ENCODE measurements at places on chromosomes 11 and 22. TPM values are rescaled to one million over a fixed set of nuclear protein-coding genes. Genes with fewer than 3 reads are reported as not detected.
A peak's percentile ranks its signal among the peaks of the same experiment; 100 is the strongest.

- H3K27ac ChIP-seq, result peak overlapping the region; percentile 37
- H3K4me3 ChIP-seq, result no peak overlapping the region
- no peak for DNase-seq
- no peaks in the 10 kb centered on the region for H3K36me3 ChIP-seq
- H3K27me3 ChIP-seq, result no peaks in the 10 kb centered on the region
- H3K4me1 ChIP-seq, result peaks cover 38% of the 10 kb centered on the region
Measured at GRCh38 chr11:68142028-68142412, 20.8 kb upstream of the CHKA start.

ROBO4 gene
- 0.26 TPM for total RNA-seq

KCTD21 gene
- total RNA-seq, result 9.7 TPM

BIK gene
- total RNA-seq, result 0.18 TPM

OR10A2 gene
- total RNA-seq, result not detected

DNA sequence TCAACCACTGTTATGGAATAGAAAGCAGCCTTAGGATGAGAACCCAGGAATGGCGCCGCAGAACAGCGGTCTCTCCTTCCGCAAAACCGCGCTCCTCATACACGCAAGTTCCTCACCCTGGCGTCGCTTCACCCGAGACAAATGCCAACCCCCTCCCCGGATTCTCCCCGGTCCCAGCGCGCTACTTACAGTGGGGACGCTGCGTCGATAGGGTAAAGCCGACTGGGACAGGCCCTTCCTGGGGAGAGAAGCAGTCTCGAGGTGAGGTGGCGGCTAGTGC lies 287 bp downstream of the RPS13 start:
- H3K27ac ChIP-seq, result peak overlapping the region; percentile 98
- no peak for DNase-seq
- H3K4me1 ChIP-seq, result peaks cover 18% of the 10 kb centered on the region
- peaks cover 29% of the 10 kb centered on the region for H3K36me3 ChIP-seq

LDLRAD3 gene
- total RNA-seq, result 28.1 TPM
